Aorta (tissue), 5 donors: ENCODE measurements at places on chromosomes 2 and 18. TPM values are rescaled to one million over a fixed set of nuclear protein-coding genes. Genes with fewer than 3 reads are reported as not detected.

DNA sequence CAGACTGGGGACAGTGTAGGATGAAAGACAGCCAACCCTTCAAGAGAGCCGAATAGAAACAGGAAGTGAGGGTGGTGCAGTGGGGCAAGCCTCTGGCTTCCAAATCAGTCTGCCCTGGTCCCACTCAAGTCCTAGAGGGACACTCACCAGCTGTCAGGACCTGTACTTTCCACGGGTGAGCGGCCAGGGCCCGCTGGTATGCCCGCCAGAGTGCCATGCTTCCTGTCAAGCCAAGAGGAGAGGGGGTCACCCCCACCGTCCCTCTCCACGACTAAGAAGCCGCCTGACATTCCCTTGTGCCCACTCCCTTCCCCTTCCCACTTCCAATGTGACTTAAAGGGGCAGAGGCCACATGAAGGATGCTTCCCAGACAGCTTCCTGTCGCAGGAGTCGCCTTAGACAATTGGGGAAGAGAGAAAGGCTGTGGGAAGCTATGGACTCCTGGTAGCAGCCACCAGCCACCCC lies 564 bp downstream of the MPV17 start:
- H3K36me3 ChIP-seq = no peaks in the 10 kb centered on the region
- no peaks in the 10 kb centered on the region for H3K4me1 ChIP-seq
- peak overlapping the region; percentile 24 for H3K27ac ChIP-seq
- DNase-seq = peak; percentile 52
- no peaks in the 10 kb centered on the region for H3K27me3 ChIP-seq

- no peak overlapping the region for H3K27ac ChIP-seq
- no peaks in the 10 kb centered on the region for H3K27me3 ChIP-seq
- H3K4me3 ChIP-seq = no peak overlapping the region
- no peaks in the 10 kb centered on the region for H3K4me1 ChIP-seq
- DNase-seq = no peak
Observed at GRCh38 chr18:56389190-56389589, 249.2 kb downstream of the TXNL1 start.

GRCh38 chr2:96876269-96877041 lies 6.6 kb upstream of the SEMA4C start:
- H3K27ac ChIP-seq = no peak overlapping the region
- no peak overlapping the region for H3K4me3 ChIP-seq
- H3K27me3 ChIP-seq = no peaks in the 10 kb centered on the region
- no peaks in the 10 kb centered on the region for H3K36me3 ChIP-seq
- DNase-seq = no peak
- H3K4me1 ChIP-seq = no peaks in the 10 kb centered on the region

DNA sequence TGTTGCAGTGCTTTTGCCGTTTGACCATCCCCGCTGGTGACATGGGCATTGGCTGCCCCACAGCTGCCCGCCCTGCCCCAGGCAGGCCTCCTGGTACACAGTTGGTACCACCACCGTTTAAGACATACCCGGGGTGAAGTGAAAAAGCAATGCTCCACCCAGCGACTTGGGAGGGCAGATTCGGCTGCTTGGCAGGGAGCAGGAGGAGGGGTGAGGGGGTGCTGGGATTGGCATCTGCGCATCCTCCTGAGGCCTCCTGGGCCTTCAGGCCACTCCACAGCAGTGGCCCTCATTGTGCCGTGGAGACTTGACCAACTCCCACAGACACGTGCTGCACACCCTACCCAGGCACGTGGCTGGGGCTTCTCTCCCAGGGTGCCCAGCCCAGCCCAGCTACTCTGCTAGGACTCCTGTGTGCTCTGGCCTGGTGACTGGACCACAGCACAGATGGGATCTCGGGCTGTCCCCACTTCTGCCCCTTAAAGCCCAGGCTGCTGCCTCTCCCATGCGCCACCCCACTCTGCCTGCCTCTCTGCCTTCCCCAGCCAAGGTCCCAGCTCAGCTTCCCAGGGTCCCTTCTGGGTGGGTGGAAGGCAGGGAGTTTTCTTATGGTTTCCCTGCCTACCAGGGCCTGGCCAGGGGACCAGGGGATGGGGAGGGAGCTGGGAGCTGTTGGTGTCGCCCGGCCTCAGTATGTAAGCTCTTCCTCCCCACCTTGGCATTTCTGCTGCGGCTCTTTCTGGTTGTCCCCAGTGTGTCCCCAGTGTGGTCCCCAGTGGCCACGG lies 157.0 kb upstream of the HS6ST1 start:
- no peak overlapping the region for H3K27ac ChIP-seq
- H3K4me3 ChIP-seq = no peak overlapping the region
- H3K27me3 ChIP-seq = no peaks in the 10 kb centered on the region

DNA sequence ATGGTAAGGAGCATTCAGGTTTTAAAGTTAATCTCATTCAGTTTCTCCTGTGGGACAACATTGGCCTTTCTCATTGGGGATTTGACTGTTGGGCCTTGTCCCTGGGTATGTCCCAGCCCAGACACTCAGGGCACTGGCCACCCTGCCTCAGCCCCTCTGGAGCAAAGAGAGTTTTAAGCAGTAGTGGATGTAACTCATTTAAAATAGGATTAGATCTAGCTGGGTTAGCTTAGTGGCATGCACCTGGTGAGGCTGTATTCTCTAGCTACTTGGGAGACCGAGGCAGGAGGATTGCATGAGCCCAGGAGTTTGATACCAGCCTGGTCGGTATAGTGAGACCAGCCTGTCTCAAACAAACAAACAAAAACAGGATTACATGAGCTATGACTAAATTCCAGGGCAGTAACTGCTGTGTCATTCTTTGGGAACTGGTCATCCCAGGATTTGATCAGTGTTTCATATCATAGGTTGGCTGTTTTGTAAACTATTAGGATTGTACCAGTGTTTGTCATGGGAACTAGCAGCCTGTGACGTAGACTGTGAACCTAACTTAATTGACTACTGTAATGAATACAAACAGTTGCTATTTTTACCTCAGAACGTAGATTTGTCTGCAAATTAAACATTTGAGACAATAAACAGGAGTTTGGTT lies 12.5 kb downstream of the INPP4A start:
- H3K36me3 ChIP-seq = no peaks in the 10 kb centered on the region
- H3K27me3 ChIP-seq = no peaks in the 10 kb centered on the region
- H3K4me3 ChIP-seq = no peak overlapping the region
- peaks cover 2% of the 10 kb centered on the region for H3K4me1 ChIP-seq
- no peak overlapping the region for H3K27ac ChIP-seq

Gene UGT1A6
- total RNA-seq = not detected

Gene FAM110C
- total RNA-seq = 3.3 TPM

Gene STPG4
- total RNA-seq = 0.90 TPM

Gene KYNU
- 13.5 TPM for total RNA-seq
